Bronchus fibroblast of lung (primary cell): ENCODE measurements at places on chromosomes 1 and 21. TPM values are rescaled to one million over a fixed set of nuclear protein-coding genes. Genes with fewer than 3 reads are reported as not detected.

Gene SELENOF
- total RNA-seq, result 97.8 and 121 TPM in 2 replicates

Gene GSTM5
- total RNA-seq, result 2.8 and 6.4 TPM in 2 replicates

Gene RUNX3
- total RNA-seq, result 2.1 and 4.7 TPM in 2 replicates

Gene GSTM1
- not detected in 2 replicates for total RNA-seq

Gene CFAP57
- 0.15 TPM in 1 of 2 replicates, not detected in the other for total RNA-seq

Gene IL19
- not detected in 2 replicates for total RNA-seq
